Esophagus squamous epithelium (tissue), 5 donors: ENCODE measurements at places on chromosomes 16 and 17.

GRCh38 chr16:77375396-77375795 lies 59.4 kb downstream of the ADAMTS18 start:
- no peak for DNase-seq

DNA sequence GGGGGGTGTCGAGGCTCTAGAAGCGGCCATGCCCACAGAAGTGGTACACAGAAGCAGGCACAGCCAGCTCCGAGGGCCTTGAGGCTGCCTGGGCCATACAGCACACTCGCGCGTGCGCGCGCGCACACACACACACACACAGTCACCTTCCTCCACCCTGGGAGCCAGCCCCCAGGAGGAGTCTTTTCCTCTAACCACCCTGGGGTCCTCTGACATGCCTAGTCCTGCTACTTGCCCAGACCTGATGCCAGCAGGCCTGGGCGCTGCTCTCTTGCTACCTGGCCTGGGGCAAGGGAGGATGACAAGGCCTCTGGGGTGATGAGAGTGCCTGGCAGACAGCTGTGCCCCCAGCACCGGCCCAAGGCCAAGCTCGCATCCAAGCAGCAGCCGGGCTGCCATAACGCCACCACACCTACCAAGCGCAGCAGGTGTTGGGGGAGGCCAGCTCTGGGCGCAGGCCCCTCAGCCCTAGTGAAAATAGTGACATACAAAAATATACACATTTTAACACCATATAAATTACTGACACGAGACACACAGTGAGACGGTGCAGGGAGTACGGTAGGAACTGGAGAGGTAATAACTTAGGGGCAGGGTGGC lies 41.1 kb downstream of the TSC2 start:
- no peak for DNase-seq

DNA sequence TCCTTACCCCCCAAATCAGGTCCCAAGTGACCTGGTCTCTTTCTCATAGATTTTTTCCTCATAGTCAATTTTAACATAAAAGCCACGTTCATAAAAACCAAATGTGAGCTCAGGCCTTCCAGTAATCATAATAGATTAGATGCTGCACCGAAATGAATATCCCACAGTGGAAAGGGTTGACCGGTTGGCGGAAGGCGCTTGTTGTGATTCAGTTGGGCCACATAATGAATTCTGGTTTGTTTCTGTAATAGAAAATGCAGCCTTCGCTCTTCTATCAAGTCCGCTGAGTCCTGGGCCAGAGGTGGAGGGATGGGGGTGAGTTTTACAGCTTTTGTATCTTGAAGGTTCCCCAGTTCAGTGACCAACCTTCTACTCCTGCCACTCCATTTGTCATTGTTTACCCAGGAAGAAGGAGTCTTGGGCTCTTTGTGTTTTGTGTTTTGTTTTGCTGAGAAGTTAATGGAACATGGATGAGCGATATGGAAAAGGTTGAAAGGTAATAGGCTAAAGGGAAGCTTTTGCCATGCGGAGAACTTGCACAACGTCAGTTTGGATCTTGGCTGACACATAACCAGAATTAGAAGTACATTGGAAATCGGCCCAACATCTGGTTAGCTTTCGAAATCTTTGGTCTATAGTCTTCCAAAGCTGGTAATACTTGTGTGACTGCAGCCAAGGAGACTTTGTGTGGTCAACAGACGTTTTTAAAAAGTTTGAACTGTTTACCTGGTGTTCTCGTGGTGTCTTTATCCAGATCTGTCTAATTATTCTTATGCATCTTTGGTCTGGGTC lies 89.5 kb downstream of the CLEC16A start:
- DNase-seq = no peak

DNA sequence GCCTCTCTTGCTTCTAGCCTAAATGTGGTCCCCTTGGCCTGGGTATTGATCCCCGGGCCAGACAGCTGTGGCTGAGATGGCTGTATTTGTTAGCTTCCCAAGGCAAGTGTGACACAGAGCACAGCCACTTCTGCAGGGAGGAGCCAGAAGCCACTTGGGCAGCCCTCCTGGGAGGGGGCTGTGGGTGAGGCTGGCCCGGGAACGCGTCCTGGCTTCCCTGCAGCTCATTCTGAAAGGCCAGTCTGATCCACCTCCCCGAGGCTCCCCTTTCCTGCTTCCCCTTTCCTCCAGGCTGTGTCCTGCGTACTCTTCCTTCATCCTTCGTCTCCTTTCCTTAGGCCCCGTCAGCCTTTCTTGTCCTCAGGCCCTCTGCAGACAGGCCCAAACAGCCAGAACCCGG lies 8.0 kb downstream of the SERPINF2 start:
- DNase-seq = no peak

- DNase-seq = no peak
Observed at GRCh38 chr17:37089956-37090355, 141.2 kb downstream of the AATF start.

GRCh38 chr17:50993544-50993943 lies 127.1 kb downstream of the SPAG9 start:
- DNase-seq = no peak
